ENCODE measurements at places on chromosomes 2 and 18.

DNA sequence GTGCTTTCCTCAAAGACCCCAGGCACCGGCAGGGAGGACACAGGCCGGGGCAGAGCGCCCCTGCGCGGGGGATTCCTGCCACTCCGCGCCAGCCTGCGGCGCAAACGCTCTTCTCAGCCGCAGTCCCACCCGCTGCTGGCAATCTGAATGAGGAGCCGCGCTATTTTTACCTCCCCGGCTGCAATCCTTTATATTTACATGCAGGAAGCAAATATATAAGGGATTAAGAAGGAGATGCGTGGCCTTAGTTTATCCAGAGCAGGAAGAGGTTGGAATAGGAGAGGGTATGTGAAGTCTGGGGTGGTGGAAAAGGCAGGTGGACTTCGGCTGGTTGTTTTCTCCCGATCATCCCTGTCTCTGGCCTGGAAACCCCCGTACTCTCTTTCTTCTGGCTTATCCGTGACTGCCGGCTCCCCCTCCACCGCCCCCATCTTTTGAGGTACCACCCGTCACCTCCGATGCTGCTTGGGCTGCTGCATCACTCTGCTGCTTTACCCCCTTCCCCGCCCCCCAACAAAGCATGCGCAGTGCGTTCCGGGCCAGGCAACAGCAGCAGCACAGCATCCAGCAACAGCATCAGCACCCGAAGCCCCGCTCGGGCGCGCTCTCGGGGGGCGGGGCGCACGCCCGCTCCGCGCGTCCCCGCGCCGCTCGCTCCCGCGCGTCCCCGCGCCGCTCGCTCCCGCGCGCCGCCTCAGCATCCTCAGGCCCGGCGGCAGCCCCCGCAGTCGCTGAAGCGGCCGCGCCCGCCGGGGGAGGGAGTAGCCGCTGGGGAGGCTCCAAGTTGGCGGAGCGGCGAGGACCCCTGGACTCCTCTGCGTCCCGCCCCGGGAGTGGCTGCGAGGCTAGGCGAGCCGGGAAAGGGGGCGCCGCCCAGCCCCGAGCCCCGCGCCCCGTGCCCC, at the start of gene ADAM23:
Gene ADAM23 (plus strand): TSS at position 700 of the 902 bp plus-strand sequence. CDS start 335 bp downstream, outside the sequence.
- no peak for DNase-seq

DNA sequence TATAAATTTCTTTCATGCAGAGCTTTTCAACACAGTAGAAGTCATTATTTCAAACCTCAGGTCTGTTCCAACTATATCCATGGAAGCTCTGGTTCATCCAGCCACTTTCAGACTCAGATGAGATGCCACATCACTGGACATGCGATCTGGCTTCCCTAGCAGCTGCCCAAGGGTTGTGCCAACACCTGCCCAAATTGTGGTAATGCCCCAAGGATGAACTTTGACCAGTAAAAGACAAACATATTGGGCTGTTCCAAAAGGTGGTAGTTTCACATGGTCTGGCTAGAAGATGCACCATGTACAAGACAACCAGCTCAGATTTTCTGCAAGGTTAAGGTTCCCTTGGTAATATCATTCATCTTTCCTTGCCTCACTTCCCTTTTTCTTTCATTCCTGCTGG, 101.9 kb downstream of the THADA start:
- DNase-seq = no peak

DNA sequence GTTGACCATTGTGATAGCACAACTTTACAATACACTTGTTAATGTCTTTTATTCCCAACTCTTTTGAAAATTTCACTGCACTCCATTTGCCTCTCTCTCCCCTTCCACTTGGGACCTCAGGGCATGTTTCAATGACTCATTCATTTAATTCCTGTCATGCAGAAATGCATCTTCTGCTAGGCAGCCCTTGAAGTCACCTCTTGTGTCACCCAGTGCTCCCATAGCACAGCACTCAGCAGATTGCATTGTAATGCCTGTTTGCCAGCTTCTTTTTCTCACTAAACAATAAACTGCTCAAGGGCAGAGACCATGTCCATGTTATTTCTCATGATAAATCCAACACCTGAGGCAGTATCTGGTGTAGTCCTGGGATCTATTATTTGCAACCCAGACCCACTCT, 85.9 kb upstream of the ACSL3 start:
- DNase-seq = no peak

DNA sequence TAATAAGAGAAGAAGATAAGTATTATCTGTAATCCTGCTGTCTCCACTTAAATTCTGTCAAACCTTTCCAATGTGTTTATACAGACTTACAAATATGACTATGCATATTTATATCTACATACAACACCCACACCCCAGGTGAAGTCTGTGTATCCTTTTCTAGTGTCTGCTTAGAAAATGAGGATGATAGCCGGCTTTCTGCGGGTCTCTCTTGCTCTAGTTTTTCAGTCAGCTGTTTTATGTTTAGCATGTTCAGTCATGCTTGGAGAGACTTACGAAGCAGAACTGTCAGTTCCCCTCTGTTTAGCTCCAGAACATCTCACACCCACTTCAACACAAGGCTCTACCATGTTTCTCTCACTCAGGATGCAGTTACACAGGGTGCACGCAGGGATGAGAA, 137.3 kb upstream of the NFATC1 start:
- DNase-seq = no peak

DNA sequence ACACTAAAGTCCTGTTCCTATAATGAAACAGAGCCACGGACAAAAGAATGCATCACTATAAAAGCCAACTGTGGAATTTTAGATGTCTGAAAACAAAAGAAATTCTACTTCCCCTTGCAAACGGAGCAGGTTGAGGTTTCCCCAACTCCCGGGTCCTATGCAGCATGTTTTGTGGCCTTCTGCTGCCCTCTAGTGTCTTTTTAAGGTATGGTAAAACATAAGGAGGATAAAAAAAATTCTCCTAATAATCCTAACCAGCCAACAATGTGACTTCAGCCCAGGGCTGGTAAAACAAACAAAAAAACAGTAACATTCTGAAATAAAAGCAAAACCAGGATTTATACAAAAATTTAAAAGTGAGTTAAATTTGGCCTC, 539.5 kb downstream of the NRXN1 start:
- DNase-seq = no peak

DNA sequence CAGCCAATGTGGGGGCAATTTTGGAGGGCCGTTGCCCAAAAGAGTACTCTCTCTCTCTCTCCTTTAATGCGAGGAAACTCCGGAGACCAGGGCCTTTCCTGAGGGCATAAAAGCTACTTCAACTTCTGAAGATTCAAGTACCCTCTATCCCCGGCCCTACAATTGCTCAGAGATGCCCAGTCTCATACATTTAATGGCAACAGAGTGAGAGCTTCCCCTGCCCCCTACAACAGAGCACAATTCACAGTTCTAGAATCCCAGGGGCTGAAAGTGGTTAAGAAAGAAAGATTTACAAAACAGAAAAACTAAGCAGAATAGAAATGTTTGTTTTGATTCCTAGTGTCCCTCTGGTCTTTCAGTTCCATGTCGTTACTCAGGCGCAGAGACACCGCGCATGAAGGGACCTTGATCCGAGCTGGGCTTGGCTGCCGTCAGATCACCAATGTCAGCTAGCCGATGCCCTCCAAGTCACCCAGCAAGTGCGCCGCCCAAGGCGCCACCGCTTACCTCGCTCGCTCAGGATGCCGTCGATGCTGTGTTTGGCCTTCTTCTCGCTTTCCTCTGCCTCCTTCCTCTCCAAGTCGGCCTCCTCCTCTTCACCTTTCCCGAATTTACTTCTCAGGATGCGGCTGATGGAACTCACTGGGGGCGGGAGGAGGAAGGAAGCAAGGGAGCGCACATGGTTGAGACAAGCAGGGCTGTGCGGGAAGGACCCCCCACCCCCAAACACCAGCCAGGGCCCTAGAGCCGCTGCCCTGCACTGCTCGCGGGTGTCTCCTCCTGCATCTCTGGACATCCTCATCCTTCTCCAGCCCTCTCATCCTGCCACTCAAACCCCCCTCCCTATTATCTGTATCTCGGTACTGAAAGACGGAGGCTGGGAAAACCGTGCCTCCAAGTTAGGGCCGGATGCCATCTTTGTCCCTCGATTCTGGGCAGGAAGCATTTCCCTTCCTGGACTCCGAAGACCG, 4.9 kb downstream of the PAX3 start:
- DNase-seq = no peak

GRCh38 chr2:210099940-210100339, 71.3 kb downstream of the KANSL1L start:
- no peak for DNase-seq

DNA sequence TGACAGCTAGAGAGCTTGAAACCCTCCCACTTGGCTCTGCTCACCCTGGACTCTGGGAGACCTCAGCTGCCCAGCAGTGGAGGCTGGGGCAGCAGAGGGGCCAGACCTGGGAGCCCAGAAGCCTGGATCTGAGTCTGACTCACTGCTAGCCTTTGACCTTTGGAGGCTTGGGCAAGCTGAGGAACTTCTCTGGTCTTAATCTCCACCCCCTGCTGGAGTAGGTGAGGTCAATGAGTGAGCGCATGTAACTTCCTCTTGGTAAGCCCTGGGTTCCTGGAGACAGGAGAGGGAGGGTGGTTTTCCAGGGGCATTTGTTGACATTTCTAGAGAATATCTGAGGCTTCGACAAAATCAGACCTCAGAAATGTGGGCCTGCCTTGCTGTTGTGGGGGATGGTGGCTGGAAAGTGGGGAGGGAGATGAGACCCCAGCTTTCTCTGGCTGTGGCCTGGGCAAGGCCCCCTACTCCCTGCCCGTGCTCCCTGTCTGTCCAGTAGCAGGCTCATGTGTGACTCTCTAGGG, 73.0 kb upstream of the YWHAQ start:
- no peak for DNase-seq

- no peak for DNase-seq
Measured at GRCh38 chr2:236557306-236558030, 12.2 kb upstream of the ACKR3 start.

GRCh38 chr18:56413862-56414261, 224.5 kb downstream of the TXNL1 start:
- DNase-seq = no peak

GRCh38 chr2:10522726-10523405, 74.7 kb upstream of the ODC1 start:
- no peak for DNase-seq

GRCh38 chr2:33441235-33441810, 35.1 kb upstream of the RASGRP3 start:
- no peak for DNase-seq

DNA sequence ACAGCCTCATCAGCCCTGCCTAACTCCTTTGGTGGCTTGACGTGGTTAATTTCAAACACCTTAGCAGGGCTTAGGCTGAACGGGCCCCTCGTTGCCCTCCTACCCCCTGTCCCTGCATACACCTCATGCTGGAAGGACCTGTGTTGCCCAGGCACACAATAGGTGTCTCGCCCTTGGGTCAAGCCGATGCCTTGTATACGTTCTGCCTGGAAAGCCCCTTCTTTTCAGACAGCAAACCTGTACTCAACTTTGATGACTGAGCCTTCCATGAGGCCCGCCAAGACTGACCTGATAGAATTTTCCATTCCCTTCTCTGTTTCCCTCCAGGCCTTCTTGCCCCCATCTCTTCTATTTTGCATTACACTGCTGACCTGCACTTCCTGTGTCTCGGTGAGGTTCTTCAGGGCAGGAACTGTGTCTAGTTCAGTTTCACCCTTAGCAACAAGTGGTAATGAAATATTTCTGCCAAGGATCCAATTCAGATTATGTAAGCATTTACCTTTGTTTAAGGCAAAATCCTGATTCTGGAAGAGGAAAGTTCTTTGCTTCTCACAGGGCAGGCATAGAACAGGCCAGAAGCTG, 7.9 kb downstream of the GREB1 start:
- no peak for DNase-seq

- no peak for DNase-seq
Measured at GRCh38 chr2:68245066-68245465, 7.3 kb downstream of the PPP3R1 start.

DNA sequence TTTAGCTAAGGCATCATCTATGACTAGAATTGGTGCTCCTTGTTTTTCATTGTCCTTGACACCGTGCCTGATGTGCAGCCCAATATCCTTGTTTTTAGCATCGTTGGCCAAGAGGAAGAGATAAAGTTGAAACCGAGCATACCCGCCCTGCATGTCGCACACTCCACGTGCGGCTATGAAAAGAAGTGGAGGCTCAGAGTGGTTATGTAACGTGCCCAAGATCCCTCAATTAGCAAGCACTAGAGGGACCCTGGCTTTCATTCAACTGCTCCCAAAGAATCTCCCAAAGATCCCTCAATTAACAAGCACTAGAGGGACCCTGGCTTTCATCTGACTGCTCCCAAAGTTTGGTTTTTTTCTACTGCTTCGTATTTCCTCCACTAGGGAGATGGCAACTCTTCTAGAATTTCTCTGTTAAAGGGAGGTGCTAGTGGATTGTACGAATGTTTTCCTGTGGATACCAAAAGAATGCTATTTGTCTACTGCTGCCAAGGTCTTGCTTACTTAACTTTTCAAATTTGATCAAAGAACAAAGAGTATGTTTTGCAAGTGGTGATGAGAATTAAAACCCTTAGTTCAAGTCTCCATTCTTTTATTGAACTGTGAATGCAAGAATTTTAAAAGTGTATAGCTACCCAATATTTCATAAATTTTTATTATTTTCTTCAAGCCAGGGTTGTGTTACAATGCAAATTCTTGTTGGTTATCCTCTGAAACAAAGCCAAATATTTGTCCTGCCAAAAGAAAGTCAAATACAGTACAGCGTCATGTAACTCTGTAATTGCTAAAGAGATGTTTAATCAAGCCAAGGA, 92.1 kb downstream of the AOX1 start:
- no peak for DNase-seq

DNA sequence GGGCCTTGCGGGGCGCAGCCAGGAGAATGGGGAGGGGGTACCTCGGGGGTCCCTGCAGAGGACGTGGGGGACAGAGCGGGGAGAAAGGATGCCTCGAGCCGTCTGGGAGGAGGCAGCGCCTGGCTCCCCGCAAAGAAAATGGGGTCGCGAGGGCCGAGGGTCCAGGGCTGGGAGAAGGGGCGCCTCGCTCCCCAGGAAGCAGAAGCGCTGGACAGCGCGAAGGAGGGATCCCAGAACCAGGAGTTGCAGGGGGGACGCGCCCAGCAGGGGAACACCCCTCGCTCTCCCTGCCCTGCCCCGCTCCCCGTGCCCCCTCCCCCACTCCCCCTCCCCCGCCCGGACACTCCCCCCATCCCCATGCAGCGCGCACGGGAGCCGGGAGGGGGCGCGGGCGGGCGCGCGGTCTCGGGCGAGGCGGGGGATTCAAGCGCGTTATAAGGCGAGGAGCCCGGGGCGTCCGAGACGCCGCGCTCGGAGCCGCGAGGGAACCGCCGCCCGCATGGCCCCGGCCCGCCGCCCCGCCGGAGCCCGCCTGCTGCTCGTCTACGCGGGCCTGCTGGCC, at the start of gene ERFE:
Gene ERFE (plus strand): TSS at position 462 of the 562 bp plus-strand sequence. CDS start 38 bp downstream, at position 500.
- no peak for DNase-seq

Data from cortex of kidney (tissue), 1 donor.